Fibroblast of the aortic adventitia (primary cell): ENCODE measurements at places on chromosomes 5 and 9.

- no peak for DNase-seq
These were observed 183.0 kb downstream of the CDK5RAP2 start for GRCh38 chr9:120396931-120397330.

GRCh38 chr5:153717287-153717686 lies 226.8 kb downstream of the GRIA1 start:
- DNase-seq: no peak

DNA sequence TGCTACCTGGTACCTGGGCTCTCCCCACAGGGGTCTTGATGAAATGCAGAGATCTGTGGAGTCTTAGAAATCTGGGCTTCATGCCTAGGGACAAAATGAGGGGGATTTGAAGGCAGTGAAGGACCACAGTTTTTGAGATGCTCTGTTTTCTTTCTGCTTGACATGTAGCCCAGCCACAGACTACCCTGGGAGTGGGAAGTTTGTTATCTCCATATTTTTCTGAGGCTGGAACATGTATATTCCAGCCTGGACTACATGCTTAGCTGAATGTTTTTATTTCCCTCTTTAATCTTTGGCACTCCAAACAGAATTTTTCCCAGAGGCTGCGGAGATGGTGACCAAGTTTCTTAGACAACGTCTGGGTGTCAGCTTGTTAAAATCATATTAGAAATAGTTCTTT lies 252.9 kb downstream of the PAPPA start:
- no peak for DNase-seq

DNA sequence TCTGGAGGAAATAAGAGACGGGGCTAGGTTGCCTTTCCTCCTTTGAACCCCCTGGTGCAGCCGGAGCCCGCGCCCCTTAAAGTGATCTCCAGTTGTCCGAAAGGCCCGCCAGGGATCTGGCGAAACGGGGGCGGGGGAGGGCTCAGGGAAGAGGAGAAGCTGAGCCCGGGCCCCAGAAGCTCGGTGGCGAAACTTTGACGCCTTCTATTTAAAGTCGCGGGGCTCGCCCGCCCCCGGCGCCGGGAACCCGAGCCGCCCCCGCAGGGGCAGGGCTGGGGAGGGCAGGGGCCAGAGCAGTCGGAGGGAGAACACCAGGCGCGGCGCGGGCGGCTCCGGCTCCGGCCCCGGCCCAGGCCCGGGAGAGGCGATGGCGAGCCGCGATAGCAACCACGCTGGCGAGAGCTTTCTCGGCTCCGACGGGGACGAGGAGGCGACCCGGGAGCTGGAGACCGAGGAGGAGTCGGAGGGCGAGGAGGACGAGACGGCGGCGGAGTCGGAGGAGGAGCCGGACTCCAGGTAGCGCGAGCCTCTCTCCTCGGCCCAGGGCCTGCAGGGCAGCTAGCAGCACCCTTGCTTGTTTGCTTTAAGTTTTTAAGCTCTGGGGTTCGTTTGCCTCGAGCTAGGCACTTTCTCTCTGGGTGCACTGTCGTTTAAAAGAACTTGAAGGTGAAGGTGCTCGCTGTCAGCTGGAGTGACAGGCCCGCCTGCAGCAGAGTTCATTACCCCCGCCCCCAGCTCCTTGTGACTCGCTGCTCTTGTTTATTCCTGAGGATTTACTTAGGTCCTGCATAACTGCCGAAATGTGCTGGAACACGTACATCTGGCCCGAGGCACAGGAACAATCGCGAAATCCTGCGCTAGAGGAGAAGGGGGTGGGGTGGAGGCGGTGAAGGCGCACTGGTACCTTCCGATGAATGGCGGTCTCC lies at the start of gene CMYA5:
Gene CMYA5, plus strand, starts transcription at position 296 of the 926 bp plus-strand sequence. Its CDS starts 72 bp downstream, at position 368.
- no peak for DNase-seq

- no peak for DNase-seq
These were observed 1068.7 kb downstream of the CDH12 start for GRCh38 chr5:21784487-21784886.
